RWPE2 (cell line): ENCODE measurements at places on chromosomes 3 and 15.

DNA sequence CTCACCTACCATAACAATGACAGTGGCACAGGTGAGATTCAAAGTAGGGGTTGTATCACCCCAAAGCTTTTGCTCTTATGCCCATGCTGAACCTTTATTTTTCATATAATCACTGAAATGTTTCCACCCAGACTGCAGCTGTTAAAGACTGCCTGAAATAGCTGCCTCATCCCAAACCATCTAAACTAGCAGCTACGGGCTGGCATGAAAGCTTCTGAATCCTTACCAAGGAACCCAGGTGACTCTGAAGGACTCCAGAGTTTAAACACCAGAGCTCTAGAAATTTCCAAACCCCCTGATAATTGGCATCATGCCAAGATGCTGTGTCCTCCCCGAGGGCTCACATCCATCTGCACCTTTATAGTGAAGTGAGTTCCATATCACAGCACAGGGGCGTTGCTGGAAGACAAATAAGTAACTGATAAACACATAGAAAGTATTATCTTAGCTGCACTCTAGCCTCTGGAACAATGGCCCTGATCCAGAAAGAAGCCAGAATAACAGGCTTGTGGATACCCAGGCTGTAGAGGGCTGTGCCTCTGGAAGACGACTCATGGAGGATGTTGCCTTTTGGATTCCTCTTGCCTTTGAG lies 238.9 kb downstream of the CADPS start:
- H3K4me1 ChIP-seq: no peaks in the 10 kb centered on the region
- H3K27ac ChIP-seq: no peak overlapping the region
- H3K36me3 ChIP-seq: no peaks in the 10 kb centered on the region

GRCh38 chr3:10334459-10334858 lies 13.5 kb upstream of the SEC13 start:
- no peak overlapping the region for H3K4me3 ChIP-seq
- no peaks in the 10 kb centered on the region for H3K4me1 ChIP-seq
- no peaks in the 10 kb centered on the region for H3K36me3 ChIP-seq
- peaks cover 19% of the 10 kb centered on the region for H3K27me3 ChIP-seq
- DNase-seq: no peak

- no peak overlapping the region for H3K4me3 ChIP-seq
- no peaks in the 10 kb centered on the region for H3K4me1 ChIP-seq
- no peak overlapping the region for H3K27ac ChIP-seq
- no peaks in the 10 kb centered on the region for H3K36me3 ChIP-seq
- no peak for DNase-seq
Observed at GRCh38 chr3:134627831-134628230, 23.0 kb downstream of the KY start.

DNA sequence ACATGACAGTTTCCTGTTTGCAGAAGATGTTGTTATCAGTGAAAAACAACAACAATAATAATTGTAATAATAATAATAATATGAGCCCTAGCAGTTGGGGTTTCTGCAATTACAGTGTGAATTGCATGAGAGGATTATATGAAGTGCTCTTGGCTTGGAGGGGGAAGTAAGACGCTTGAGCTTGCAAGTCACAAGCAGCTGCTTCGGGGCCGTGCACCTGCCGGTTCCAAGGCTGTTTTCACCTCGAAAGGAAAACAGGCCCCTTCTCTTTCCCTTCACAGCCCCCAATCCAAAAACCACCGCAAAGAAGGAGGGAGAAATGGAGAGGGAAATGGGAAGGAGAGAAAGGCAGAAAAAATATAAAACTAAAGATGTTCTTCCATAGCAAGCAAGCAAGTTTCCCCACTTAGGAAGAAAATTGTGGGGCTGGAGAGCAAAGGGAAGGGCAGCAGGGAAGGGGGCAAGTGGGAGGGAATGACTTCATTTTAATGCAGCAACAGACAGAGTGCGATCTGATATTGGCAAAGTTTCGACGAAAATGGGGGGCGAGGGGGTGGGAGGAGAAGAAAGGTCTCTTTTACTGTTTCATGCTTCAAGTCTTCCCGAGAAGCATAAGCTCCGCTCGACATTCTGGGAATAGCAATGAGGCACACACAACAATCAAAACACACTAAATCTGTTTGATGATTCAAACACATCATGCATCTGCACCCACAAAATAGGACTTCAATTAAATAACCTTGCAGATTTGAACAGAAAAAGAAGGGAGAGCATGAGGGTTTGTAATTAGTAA lies 284.2 kb upstream of the ATP11B start:
- no peak for DNase-seq
- H3K4me1 ChIP-seq: no peaks in the 10 kb centered on the region
- H3K27me3 ChIP-seq: no peaks in the 10 kb centered on the region
- H3K27ac ChIP-seq: no peak overlapping the region
- no peak overlapping the region for H3K4me3 ChIP-seq

DNA sequence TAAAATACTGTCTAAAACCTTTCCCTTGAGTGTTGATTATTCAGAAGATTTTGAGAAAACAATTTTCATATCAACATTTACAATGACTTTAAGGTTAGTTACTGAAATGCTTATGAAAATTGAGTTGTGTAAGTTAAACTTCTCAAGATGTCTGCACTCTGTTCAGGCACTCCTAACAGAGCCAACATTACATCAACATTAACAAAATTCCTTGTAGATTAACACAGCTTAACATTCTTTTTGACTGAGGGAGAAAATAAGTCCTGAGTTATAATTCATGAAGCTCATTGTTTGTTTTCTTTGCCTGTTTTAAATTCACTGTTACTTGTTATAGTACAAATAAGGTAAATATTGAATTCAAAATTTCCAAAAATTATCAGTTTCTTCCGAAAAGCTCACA lies 9.0 kb downstream of the ACKR4 start:
- DNase-seq: no peak
- H3K27me3 ChIP-seq: no peaks in the 10 kb centered on the region
- no peak overlapping the region for H3K27ac ChIP-seq
- no peaks in the 10 kb centered on the region for H3K4me1 ChIP-seq
- H3K36me3 ChIP-seq: peaks cover 15% of the 10 kb centered on the region

- no peaks in the 10 kb centered on the region for H3K27me3 ChIP-seq
- H3K27ac ChIP-seq: no peak overlapping the region
- no peak overlapping the region for H3K4me3 ChIP-seq
- no peaks in the 10 kb centered on the region for H3K36me3 ChIP-seq
Observed at GRCh38 chr3:65194744-65195143, 506.9 kb upstream of the ADAMTS9 start.

DNA sequence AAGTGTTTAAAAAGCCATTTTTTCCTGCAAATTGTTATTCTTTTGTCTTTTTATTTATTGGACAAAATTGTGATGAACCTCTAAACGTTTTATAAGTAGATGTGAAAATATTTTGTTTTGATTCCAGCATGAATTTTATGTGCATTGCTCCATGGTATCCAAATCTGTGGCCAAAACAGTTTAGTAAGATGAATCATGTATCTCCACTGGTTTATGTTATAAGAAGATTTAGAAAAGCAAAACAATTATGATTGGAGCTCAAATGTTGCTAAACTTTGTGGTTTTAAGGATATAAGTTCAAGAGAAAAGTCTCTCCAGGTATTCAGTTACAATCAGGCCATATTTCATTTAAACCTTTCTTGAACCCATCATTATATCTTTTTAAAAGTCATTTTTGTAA lies 80.9 kb downstream of the NECTIN3 start:
- no peak overlapping the region for H3K4me3 ChIP-seq
- H3K27ac ChIP-seq: no peak overlapping the region
- no peaks in the 10 kb centered on the region for H3K27me3 ChIP-seq
- no peak for DNase-seq
- no peaks in the 10 kb centered on the region for H3K36me3 ChIP-seq

DNA sequence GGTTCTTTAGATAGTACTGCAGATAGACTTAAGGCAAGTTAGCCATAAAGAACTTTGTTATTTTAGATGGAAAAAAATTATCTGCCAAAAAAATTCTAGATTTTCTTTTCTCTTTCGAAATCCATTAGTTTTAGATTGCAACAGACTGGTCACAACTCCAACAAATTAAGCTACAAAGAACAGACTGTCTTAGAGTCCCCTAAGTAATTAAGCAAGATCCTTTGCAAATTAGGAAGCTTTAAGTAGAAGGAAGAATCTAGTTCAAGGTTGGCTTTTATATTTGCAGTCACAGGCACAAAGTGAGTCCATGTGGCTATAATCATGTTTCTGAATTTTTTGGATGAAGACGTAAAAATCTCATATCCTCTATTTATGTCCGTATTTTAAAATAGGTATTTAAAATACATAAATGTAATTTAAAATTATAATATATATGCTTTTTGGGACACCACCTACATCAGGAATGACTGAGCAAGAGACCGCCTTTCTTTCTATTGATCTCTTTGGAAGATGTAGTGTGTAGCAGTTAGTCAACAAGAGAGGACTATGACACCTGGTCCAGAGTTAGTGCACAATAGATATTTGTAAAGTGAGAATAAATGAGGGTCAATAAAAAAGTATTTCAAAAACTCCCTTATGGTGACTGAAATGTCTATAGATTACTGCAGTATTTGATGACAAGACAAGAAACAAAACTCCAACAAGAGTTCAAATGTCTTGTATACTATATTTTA lies 34.4 kb downstream of the TMEM45A start:
- H3K27me3 ChIP-seq: no peaks in the 10 kb centered on the region
- no peaks in the 10 kb centered on the region for H3K36me3 ChIP-seq
- H3K27ac ChIP-seq: peak overlapping the region; percentile 59
- DNase-seq: no peak
- peaks cover 13% of the 10 kb centered on the region for H3K4me1 ChIP-seq

GRCh38 chr3:77186319-77186718 lies 146.4 kb downstream of the ROBO2 start:
- H3K4me1 ChIP-seq: peaks cover 11% of the 10 kb centered on the region
- H3K36me3 ChIP-seq: no peaks in the 10 kb centered on the region

DNA sequence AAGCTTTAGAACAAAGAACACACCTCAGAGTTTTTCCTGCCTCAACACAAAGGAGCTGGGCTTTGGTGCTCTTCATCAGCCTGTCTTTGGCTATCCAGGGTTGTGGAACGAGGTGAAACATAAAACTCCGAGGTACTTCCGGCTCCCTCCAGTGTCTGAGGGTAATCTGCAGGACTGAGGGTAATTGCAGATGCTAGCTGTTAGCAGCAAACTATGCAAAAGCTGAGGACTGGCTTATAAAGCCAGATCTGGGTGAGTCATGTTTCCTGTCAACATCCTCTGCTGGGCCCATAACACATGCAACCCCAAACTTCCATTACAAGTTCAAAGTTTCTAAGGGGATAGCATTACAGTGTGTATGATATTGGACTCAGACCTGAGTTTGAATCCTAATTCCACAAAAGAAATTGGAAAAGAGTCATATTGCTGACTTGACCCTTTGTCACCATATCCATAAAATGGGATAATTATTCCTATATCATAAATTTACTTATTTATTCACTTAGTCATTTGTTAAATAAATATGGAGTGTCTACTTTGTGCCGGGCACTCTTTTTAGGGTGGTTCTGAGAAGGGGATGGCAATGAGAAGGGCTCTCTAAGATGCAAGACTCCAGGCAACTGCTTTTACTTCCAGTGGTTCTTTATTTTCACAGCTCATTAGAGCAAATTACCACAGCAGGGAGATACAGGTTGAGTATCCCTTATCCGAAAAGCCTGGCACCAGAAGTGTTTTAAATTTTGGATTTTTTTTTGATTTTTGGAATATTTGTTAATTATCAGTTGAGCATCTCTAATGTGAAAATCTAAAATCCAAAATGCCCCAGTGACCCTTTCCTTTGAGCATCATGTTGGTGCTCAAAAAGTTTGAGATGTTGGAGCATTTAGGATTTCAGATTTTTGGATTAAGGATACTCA lies 9.5 kb upstream of the TRIM69 start:
- H3K36me3 ChIP-seq: no peaks in the 10 kb centered on the region
- DNase-seq: no peak
- H3K27me3 ChIP-seq: no peaks in the 10 kb centered on the region
- no peak overlapping the region for H3K4me3 ChIP-seq

- peak; percentile 30 for DNase-seq
- no peaks in the 10 kb centered on the region for H3K27me3 ChIP-seq
- no peak overlapping the region for H3K4me3 ChIP-seq
- no peak overlapping the region for H3K27ac ChIP-seq
- no peaks in the 10 kb centered on the region for H3K36me3 ChIP-seq
Observed at GRCh38 chr15:69497667-69498066, 45.0 kb downstream of the RPLP1 start.

DNA sequence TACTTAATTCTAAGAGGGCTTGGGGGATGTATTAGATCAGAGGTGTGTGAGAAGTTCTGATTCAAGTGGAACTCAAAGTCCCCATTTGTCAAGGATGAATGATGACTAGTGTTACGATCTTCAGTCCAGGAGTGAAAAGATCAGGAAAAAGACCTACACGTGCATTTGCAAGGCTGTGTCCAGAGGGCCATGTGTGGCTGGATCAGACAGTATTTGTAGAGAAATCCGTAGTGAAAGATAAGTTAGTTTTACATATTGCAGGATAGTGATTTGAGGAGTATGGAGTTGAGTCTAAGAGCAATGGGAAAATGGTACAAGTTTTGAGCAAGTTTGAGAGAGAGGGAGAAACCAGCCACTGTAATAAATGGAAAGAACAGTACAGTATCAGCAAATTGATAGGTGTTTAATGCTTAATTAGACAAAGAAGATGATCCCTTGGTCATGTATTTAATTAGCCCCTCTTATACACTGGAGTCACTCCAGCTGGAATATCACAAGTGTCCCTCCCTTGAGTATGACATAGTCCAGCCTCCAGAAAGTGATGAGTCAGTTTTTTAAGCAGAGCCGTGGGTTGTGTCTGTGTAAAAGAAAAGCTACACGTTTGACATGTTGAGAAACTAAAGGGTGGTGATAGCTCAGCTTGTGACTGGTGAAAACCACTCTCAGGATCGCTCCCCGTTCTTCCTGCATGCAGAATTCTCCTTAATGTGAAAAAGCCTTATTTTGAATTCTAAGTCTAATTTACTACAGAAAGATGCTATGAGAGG lies 348.8 kb downstream of the ROBO1 start:
- no peak overlapping the region for H3K4me3 ChIP-seq
- no peak overlapping the region for H3K27ac ChIP-seq
- no peak for DNase-seq
- no peaks in the 10 kb centered on the region for H3K4me1 ChIP-seq

GRCh38 chr3:15630646-15631350 lies 29.3 kb downstream of the BTD start:
- no peaks in the 10 kb centered on the region for H3K27me3 ChIP-seq
- peak overlapping the region; percentile 95 for H3K27ac ChIP-seq
- DNase-seq: no peak
- H3K4me3 ChIP-seq: no peak overlapping the region

GRCh38 chr3:37668431-37668817 lies 193.3 kb upstream of the CTDSPL start:
- H3K27me3 ChIP-seq: peaks cover 13% of the 10 kb centered on the region
- H3K4me3 ChIP-seq: no peak overlapping the region
- no peak overlapping the region for H3K27ac ChIP-seq
- no peaks in the 10 kb centered on the region for H3K4me1 ChIP-seq

GRCh38 chr3:38022896-38023709 lies 6.3 kb downstream of the PLCD1 start:
- no peak overlapping the region for H3K4me3 ChIP-seq
- H3K27me3 ChIP-seq: no peaks in the 10 kb centered on the region
- H3K27ac ChIP-seq: no peak overlapping the region
- DNase-seq: no peak
- peaks cover 6% of the 10 kb centered on the region for H3K4me1 ChIP-seq

GRCh38 chr15:38111070-38111469 lies 141.6 kb upstream of the SPRED1 start:
- no peak overlapping the region for H3K4me3 ChIP-seq
- no peaks in the 10 kb centered on the region for H3K36me3 ChIP-seq
- no peaks in the 10 kb centered on the region for H3K27me3 ChIP-seq
- DNase-seq: no peak

- no peaks in the 10 kb centered on the region for H3K4me1 ChIP-seq
- no peaks in the 10 kb centered on the region for H3K27me3 ChIP-seq
- no peak overlapping the region for H3K4me3 ChIP-seq
- H3K27ac ChIP-seq: no peak overlapping the region
- no peaks in the 10 kb centered on the region for H3K36me3 ChIP-seq
Observed at GRCh38 chr3:51082363-51082762, 302.7 kb upstream of the MANF start.
